Left lobe of liver (tissue), 2 donors: ENCODE measurements at places on chromosomes 16 and 17. TPM values are rescaled to one million over a fixed set of nuclear protein-coding genes. Genes with fewer than 3 reads are reported as not detected.

Gene TMEM235
- total RNA-seq, result not detected

Gene TMEM98
- total RNA-seq, result 15.2 TPM

Gene MT1F
- 763 TPM for total RNA-seq

GRCh38 chr17:77579131-77579530 lies 379.4 kb upstream of the TNRC6C start:
- DNase-seq, result no peak

- no peak for DNase-seq
Observed at GRCh38 chr17:47279062-47279801, 25.6 kb downstream of the ITGB3 start.

DNA sequence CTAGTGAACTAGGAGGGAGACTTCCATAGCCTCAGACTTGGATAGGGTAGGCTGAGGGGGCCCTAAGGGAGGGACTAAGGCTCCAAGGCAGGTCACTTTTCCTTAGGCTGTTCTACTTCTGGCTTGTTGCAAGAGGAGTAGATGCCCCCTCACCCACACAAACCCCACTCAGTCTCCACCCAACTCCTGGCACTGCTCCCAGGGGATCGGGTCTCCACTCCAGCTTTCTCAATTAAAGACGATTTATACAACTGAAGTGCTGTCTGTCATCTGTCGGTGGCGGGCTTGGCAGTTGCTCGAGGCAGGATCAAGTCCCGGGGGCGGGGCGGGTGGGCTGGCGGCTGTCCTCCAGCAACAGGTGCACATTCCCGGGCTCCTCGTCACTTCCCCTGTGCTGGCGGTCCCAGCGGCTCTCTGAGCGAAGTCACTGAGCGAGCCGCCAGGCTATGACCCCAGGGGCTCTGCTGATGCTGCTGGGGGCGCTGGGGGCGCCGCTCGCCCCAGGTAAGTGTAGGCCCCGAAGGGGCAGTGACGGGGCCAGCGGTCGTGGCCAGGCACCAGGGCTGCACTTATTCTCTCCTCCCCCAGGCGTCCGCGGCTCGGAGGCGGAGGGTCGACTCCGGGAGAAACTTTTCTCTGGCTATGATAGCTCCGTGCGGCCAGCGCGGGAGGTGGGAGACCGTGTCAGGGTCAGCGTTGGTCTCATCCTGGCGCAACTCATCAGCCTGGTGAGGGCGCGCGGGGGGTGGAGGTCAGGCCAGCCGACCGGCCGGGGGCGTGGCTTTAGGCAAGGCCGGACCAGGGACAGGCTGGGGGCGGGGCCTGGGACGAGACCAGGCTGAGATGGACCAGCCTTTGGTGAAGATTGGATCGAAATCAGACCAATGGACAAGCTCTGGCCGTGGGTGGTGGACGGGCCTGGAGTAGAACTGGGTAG lies at the start of gene CHRNB1:
CHRNB1 (plus strand) TSS at position 380 of the 937 bp plus-strand sequence; CDS start at position 447, 67 bp downstream.
- peak; percentile 95 for DNase-seq

- no peak for DNase-seq
Observed at GRCh38 chr17:48954300-48954755, 9.7 kb upstream of the SNF8 start.

DNA sequence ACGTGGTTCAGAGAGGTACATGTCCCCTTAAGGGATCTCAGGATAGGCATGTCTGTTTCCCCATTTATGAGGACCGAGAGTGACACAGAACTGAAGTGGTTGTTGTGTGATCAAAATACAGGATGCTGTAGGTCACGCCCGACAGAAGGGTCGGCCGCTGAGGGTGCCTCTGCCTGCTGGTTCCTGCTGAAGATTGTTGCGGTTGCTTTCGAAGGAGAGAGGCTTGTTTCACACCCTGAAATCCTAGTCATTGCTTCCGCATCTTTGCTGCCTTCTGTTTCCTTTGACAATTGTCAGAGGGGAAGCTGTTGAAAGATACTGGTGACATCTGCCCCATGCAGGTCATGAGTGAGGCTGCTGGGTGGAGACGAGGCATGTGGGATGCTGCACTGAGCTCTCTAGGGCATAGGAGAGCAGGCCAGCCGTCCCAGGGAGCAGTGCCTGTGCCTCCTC lies 3.8 kb upstream of the NAT9 start:
- DNase-seq, result no peak

GRCh38 chr17:76934561-76935320 lies 66.5 kb downstream of the MGAT5B start:
- no peak for DNase-seq

DNA sequence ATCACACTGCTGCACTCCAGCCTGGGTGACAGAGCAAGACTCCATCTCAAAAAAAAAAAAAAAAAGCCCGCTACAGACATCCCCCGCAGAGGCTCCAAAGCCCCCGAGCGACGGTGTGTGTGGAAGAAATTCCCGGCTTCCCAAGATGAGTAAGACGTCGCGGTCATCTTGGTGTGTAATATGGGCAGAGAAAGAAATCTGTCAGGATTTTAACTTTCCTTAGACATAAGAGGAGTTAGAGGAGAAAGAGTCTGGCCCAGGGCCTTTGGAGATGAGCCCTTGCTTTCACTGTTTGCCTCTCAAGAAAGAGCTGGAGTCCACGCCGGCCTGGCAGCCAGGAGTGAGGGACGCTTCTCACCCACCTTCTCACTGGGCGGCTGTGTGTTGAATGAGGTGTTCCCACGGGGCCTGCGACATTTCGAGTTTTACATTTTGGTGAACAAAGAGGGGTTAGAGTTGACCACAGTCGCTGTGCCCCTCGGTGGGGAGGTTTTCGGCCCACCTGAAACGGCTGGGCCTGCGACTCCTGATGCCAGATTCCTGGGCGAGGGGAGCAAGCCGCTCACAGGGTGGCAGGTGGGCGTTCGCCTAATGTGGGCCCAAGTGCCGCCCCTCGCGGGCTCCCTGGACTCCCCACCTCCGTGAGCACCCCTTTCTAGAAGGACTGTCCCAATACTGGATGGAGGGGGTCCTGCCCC lies 17.9 kb downstream of the C1QTNF1 start:
- no peak for DNase-seq

DNA sequence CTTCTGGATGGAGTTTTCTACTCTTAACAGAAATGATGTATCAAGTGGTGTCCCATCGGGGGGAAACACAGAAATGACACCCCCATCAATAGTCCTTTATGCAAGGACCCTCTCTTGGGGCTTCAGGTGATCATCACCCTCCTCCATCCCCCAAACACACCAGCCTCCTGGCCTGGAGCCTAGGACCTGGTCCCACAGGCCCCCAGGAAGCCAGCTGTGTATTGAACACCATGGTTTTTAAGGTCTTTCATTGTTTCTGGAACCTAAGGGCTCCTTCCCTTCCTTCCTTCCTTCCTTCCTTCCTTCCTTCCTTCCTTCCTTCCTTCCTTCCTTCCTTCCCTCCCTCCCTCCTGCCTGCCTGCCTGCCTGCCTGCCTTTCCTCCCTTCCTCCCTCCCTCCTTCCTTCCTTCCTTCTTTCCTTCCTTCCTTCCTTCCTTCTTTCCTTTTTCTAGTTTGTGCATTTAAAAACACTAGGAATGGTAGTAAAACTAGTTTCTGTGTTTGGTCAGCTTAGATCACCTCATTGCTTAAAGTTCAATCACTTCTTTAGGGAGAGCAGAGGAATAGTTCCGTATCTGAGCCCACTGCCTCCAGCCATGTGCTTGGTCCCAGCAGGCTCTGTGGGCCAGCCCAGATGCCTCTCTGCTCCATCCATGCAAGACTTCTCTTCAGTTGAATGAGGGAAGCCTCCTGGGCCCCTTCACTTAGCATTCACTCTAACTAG lies 23.6 kb downstream of the ASIC2 start:
- no peak for DNase-seq

DNA sequence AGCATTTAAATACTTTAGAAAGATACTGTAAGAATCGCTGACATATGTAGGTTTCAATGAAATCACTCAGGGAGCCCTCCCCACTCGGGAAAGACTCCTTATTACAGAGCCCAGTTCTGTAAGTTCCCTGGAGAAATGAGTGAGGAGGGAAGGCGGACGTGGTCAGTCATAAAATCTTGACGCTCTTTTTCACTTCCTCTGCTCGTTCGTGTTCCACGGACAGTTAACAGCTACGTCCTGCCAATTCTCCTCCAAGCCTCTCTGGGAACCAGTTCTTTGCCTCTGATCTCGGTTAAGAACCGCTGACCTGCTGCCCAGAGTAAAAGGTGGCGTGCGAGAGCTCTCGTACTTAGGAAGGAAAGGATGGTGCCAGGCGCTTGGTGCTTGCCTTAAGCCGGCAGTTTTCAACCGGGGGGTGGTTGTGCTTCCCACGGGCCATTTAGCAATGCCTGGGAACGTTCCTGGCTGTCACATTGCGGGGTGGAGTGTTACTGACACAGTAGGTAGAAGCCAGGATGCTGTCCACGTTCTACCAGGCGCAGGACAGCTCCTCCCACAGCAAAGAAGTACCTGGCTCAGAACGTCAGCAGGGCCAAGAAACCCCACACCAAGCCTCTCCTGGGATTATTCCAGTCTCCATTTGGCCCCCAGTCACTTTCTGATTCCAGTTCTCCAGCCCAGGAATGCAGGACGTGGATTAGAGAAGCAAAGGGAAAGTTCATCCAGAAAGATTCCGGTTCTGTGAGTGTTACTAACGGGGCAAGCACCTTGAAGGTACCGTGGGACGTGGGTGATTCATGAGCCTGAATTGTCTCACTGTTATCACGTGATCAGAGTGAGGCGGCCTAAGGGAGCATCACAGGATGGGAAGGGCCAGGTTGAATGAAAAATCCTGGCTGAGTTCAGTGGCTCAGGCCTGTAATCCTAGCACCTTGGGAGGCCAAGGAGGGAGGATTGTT lies 87.7 kb downstream of the MRM3 start:
- DNase-seq, result no peak

DNA sequence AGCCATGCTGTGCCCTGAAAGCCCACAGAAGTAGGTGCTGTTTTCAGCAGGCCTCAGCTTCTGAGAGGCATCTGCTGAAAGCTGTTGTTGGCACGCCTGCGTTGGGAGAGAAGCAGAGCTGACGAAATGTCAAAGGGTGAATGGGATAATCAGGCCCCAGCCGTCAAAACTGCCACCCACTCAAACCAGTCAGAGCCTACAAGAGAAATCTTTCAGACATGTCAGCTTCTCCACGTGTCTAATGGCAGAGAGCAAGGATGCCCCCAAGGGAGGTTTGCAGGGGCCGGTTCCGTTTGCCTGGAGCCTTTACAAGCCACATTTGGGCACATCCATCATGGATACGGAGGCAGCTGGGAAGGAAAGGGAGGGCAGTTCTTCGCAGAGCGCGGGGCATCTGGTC lies 568.2 kb upstream of the EEF2KMT start:
- no peak for DNase-seq
